ENCODE measurements at places on chromosomes 5 and 9.

GRCh38 chr5:39485079-39485478 lies 60.3 kb upstream of the DAB2 start:
- DNase-seq, result no peak

DNA sequence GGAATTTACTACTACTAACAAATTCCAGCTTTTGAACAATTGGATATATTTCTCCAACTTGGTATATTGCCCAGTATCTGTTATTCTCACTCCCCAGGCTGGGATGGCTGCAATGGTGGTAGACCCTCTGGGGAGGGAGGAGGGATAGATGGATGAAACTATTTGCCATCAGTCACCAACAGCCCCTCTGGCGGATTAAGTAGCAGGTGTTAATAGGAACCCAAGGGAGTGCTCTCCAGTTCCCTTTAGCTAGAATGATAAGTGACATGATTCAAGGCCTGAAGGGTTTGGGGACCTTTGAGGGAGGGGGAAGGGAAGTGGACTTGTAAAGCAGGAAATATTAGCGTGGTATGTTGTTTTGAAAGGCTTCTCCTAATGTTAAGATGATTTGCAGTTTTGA lies 824.0 kb upstream of the ARRDC3 start:
- DNase-seq, result no peak

- DNase-seq, result no peak
Observed at GRCh38 chr5:52255308-52255707, 532.4 kb upstream of the ITGA1 start.

DNA sequence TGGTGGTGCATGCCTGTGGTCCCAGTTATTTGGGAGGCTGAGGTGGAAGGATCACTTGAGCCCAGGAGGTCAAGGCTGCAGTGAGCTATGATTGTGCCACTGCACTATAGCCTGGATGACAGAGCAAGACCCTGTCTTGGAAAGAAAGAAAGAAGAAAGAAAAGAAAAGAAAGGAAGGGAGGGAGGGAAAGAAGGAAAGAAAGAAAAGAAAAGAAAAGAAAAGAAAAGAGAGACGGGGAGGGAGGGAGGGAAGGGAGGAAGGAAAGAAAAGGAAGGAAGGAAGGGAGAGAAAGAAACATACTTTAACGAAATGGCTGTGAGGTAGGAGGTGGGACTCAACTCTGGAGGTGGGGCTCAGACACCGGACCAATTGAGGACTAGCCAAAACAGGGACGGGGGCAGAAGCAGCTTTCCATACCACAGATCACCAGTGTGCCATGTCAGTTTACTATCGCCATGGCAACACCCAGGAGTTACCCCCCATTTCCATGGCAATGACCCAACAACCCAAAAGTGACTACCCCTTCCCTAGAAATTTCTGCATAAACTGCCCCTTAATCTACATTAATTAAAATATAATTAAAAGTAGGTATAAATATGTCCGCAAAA lies 21.3 kb downstream of the PTGES start:
- no peak for DNase-seq

GRCh38 chr5:141525653-141526052 lies 36.8 kb downstream of the PCDHGC5 start:
- DNase-seq, result no peak

DNA sequence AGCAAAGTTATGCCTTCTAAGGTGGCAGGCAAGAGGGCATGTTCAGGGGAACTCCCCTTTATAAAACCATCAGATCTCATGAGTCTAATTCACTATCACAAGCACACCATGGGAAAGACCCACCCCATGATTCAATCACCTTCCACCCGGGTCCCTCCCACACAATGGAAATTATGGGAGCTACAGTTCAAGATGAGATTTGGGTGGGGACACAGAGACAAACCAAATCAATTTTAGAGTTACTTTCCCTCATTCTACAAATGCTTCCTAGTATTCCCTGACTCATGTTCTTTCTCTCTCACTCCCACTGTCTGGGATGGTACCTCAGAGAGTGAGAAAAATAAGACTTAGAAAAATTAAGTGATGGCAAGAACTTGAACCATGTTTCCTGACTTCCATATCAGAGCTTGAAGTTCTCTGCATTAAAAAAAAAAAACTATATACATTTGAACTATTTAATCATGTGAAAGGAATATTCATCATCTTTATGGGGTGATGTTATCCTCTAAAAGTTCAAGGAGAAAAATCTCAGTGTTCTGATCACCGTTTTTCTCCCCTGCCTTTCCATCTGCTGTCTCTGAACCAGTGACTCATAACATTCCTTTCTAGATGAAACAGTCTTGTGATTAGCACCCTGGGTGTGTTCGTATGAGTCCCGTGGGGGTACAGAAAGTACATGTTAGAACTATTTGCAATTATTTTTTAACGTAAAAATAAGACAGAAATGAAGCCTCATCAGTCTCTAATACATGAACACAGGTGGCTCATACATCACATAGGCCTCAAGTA lies 282.9 kb downstream of the SLF1 start:
- no peak for DNase-seq

DNA sequence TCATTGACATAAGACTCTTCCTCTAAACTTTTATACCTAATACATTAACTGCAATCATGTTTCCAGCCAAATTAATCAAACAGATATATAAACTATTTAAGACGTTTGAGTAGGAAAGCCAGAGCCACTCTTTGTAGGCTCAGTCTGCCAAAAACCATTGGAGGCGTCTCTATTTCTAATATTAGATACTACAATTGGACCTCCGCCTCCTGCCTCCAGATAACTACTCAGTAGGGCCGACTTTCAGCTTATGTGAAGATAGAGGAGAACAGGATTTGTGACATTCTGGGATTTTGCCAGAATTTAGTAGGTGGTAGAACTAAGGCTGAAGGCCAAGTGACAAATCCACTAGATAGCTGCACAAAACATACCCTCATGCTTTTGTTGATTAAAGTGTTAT lies 463.0 kb downstream of the CETN3 start:
- no peak for DNase-seq

- no peak for DNase-seq
Observed at GRCh38 chr5:55347786-55348185, 40.0 kb downstream of the MTREX start.

DNA sequence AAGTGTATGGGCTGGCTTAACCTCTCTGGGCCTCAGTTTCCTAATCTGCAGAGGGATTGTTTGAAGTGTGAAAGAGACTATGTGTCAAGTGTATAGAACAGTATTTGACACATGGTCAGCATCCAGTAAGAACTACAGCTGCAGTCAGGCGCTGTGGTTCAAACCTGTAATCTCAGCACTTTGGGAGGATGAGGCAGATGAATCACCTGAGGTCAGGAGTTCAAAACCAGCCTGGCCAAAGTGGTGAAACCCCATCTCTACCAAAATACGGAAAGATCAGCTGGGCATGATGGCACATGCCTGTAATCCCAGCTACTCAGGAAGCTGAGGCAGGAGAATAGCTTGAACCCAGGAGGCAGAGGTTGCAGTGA lies 31.9 kb upstream of the STING1 start:
- no peak for DNase-seq

DNA sequence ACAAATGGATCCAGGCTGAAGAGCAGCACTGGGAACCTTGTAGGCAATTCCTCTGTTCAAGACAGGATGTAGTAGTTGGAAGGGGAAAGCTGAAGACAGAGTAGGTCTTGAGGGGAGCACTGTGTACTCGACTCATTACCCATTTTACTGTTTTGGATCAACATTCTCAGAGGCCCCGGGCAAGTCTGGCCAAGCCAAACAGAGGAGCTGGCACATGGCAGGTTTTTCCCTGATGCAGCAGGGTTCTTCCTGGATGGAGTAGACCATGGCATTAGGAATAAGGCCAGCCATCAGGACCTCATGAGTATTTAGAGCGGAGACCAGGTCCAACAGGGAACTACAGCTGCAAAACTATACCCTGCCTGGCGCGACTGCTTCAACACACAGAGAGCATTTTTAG lies 4.4 kb downstream of the SVEP1 start:
- no peak for DNase-seq

GRCh38 chr5:76763136-76763535 lies 47.2 kb downstream of the F2R start:
- DNase-seq, result no peak

DNA sequence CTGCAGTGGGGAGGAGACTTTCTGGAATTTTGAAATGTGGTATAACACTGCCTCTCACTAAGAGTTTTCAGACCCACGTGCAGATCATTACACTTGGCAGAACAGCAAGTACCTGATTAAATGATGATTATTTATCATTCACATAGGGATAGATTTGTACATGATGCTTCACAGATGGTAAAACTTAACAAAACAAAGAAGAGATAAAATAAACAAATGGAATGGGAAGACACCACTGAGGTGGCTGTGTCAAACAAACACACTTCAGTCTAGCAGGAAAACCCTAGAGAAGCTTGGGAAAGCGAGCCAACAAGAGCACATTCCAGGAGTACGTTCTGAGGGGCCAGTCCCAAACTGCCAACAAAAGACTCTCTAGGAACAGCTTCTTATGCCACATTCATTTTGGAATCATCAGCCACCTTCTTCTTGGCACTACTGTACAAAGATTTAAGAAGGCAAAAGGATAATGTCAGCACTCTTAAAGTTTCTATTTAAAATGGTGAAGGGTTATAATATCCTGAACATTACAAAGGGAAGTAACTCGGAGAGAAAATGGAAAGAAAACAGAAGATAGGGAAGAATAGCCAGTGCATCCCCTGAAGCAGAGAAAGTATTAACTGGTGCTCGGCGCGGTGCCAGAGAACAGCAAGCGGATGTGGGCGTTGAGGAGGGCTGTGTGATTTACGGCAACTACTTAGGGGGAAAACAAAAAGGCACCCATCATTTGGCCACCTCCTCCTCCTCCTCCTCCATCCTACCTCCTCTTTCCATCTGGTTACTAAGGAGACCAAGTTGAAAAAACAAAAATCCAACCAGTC lies 1.6 kb downstream of the MED27 start:
- peak; percentile 12 for DNase-seq

GRCh38 chr9:1101846-1102641 lies 51.9 kb downstream of the DMRT2 start:
- no peak for DNase-seq

- no peak for DNase-seq
Observed at GRCh38 chr9:121278477-121279261, 10.7 kb downstream of the GSN start.

GRCh38 chr5:53063791-53064190 lies 45.8 kb downstream of the MOCS2 start:
- no peak for DNase-seq

GRCh38 chr5:148965511-148966265 lies 97.2 kb downstream of the SH3TC2 start:
- DNase-seq, result no peak

DNA sequence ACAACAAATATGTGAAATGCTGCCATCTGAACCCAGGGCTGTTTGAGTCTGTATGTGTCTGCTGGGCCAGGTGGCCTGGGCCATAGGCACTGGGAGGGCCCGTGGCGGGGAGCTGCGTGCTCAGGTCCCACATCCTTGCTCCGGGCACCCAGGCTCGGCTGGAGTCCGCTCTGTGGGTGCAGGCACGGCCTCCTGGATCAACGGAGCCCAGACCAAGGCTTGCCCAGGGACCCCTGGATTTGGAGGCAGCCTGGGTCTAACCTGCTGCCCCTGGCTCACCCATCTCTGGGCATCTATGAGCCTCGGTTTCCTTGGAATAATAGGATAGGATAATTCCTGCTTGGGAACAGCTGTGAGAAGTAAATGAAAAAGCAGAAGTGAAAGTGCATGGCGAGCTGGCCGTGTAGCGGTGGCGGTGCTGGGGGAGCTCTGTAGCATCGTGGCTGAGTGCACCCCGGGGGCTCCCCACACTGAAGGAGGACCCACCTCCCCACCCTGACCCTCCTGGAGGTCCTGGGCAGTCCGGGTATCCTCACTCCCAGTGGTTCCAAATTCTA lies 1.2 kb downstream of the CDHR2 start:
- DNase-seq, result no peak

GRCh38 chr9:117354244-117354847 lies 60.5 kb downstream of the ASTN2 start:
- no peak for DNase-seq

- no peak for DNase-seq
Observed at GRCh38 chr5:93721071-93721470, 20.3 kb downstream of the POU5F2 start.

GRCh38 chr5:33235304-33235703 lies 205.5 kb upstream of the TARS1 start:
- no peak for DNase-seq

DNA sequence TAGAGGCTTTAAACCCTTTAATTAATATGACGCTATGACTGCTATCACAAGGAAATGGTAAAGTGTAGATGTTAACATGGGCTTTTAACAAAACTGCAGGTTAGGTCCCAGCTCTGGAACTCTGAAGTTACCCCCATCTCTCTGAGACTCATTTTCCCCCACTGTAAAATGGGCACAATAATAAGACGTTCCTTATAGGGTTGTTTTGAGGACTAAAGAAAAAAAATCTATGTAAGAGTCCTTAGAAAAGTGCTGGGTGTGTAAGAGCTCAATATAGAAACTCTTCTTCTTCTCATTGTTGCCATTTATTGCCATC lies 45.8 kb upstream of the STK32A start:
- DNase-seq, result no peak

DNA sequence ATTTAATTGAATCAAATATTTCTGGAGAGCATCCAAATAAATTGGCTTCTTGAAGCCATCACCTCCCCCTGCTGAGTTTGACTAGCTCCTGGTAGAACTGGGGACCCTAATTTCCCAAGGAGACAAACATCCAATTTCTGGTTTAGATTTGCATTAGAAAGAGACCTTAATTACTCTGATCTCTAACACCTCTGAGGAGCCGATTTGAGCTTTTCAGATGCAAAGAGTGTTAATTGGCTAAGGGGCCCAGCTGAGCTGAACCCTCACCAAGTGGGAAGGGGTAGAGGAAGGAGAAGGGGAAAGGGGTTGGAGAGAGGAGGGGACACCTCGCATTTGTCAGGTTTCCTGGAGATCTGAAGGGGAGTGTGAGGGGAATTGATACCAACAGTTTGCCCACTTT lies 145.4 kb upstream of the SHB start:
- DNase-seq, result no peak

GRCh38 chr5:170485616-170485911 lies 18.3 kb upstream of the KCNIP1 start:
- DNase-seq, result no peak

- no peak for DNase-seq
Observed at GRCh38 chr5:15715967-15716366, 216.0 kb downstream of the FBXL7 start.

GRCh38 chr5:134437340-134437846 lies 25.7 kb upstream of the CDKN2AIPNL start:
- no peak for DNase-seq

DNA sequence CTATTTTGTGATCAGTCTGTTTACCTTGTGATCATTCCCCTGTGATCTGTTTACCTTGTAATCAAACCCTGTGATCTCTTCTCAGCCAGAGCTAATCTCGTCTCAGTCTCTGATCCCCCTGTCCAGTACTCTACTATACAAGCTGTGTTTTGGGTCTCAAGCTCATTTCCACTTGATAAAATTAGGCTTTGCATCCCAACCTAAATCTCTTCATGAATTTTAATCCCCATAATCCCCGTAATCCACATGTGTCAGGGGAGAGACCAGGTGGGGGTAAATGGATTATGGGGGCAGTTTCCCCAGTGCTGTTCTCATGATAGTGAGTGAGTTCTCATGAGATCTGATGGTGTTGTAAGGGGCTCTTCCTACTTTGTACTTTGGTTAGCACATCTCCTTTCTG lies 157.2 kb downstream of the PRR16 start:
- no peak for DNase-seq

GRCh38 chr5:78360674-78360923 lies 182 bp downstream of the SCAMP1 start:
- DNase-seq, result no peak

GRCh38 chr9:134330590-134330989 lies 4.3 kb downstream of the RXRA start:
- no peak for DNase-seq

- no peak for DNase-seq
Observed at GRCh38 chr5:149355688-149356087, 2.2 kb upstream of the PCYOX1L start.

Data from activated effector memory CD4-positive, alpha-beta T cell treated with Interleukin-2 at 50 U/mL for 16 hours (primary cell).